Left ventricle myocardium inferior (tissue), 1 donor: ENCODE measurements at places on chromosomes 2 and 18. TPM values are rescaled to one million over a fixed set of nuclear protein-coding genes. Genes with fewer than 3 reads are reported as not detected.

DNA sequence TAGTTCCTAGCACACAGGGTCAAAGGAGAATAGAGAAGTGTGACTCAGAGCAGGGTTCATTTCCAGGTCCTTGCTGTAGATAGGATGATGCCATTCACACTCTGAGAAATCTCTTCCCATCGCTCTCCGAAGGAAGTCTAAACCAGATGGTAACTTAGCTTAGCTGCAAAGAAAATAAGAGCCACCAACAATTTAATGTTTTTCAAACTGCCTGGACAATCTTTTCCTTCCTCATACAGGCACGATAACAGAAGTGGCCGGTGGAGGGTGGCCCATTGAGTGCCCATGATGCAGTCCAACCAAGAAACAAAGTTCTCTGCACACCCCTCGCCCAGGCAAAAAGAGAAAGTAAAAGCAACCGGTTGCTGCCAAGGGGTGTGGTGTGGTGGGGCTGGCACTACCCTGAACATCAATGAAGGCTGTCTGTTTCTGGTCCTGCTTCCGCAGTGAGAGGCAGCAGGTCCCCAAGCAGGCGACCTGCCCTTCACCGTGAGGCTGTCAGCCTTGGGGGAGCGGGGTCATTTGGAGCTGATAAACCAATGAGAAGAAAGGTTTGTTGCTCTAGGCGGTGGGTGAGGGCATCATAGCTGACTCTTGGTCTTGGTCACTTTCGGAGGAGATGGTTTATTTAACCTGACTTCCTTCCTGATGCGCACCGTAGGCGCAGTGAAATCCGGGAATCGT lies 105.6 kb upstream of the CD302 start:
- DNase-seq: no peak

GRCh38 chr2:120245520-120246332 lies 6.9 kb upstream of the RALB start:
- no peak for DNase-seq

GRCh38 chr2:239803102-239803765 lies 221.9 kb downstream of the NDUFA10 start:
- DNase-seq: no peak

DNA sequence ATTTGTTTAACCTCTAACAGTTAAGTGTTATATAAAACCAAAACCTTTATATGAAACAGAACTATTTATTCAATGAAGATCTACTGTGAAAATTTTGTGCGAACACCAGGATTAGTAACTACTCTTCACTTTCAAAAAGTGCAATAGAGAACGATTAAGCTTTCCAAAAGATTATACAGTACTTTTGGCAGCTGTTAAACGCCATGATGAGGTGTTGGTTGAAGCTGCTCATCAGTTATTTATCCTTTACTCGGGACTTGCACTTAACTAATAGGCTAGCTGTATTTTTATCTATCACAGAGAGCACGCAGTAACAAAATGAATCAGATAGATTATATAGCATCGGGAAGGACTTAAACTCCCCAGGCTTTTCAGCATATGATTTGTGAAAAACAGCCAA lies 113.6 kb downstream of the GCA start:
- DNase-seq: no peak

DNA sequence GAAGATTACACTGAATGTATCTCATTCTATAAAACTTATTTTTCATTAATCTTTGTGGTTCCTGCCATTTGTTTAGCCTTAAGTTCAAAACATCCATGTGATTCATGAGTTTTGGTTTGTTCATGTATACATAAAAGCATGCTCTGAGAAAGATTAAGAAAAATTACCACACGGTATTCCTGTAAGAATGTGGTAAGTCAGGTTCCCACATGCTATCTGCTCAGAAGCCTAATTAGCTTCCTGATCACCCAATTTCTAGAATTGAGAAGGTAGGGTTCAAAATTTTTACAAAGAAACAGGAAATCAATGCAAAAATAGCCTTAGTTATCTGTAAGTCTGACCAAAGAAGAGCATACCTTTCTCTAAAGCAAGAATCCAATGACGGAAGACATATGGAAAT lies 241.6 kb upstream of the VRK2 start:
- DNase-seq: no peak

DNA sequence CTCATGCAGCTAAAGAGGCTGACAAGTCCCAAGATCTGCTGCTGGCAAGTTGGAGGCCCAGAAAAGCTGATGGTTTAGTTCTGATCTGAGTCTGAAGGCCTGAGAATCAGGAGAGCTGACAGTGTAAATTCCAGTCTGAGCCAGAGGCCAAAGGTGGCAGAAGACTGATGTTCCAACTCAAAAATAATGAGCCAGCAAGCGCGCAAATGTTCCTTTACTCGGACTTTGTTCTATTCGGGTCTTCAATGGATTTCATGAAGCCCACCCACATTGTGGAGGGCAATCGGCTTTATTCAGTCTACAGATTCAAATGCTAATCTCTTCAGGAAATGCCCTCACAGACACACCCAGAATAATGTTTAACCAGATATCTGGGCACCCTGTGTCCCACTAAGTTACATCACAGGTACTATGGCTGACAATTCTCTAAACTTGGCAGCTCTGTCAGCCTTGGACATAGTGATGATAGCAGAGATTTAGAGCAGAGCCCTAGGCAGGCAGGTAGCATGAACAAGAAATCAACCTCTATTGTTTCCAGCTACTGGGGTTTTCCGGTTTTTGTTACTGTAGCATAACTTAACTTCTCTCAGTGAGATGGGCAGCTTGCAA lies 318.5 kb downstream of the HRH4 start:
- no peak for DNase-seq

DNA sequence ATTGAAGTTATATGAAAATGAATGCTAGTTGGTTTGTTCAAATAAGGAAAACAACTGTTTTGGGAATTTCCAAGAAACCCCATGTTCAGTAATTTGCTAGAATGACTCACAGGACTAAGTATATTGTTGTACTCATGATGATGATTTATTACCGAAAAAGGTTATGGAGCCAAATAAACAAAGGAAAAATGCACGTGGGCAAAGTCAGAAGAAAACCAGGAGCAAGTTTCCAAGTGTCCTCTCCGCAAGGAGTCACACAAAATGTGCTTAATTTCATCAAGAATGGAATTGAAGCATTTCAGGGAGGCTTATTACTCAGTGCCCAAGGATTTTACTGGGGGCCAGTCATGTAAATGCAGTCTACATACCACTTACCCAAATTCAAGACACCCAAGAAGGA lies 1652.4 kb upstream of the TMEFF2 start:
- DNase-seq: no peak

DNA sequence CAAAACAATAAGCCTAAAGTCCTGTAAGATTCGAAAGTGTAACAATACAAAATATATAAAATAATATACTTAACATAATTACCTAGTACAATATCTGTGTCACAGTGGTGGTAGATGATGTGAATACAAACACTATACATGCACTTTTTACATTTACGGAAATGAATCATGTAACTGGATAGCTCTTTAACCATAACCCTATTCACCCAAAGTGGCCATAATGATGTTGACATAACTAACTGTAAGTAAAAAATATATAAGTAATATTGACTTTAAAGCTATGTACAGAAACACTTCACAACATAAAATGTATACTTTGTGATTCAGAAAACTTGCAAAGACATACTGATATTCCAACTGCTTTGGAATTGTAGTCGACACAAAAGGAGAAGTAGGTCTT lies 616.9 kb upstream of the SLC8A1 start:
- DNase-seq: no peak

GRCh38 chr2:60234274-60234986 lies 319.0 kb downstream of the BCL11A start:
- DNase-seq: no peak

DNA sequence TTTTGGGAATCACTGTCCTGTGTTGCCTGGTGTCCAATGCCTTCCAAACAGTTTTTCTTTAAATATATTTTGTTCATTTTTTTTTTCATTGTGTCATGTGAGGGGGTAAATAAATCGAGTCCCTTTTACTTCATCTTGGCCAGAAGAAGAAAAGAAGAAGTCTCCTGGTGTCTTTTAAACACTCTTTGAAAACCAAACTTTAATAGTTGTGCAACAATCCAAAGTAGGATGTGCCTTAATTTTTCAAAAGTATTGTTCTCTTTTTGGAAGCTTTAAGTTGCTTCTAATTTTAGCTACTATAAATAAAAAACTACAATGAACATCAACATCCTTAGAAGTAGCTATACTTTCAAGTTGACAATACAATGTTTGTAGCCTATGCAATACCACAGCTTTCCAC lies 154.9 kb downstream of the ATAD2B start:
- no peak for DNase-seq

GRCh38 chr2:190679391-190679790 lies 30.5 kb downstream of the NAB1 start:
- no peak for DNase-seq

GRCh38 chr2:39550701-39551285 lies 113.7 kb upstream of the MAP4K3 start:
- DNase-seq: no peak

- DNase-seq: no peak
These were observed at the start of gene ARHGEF4 for GRCh38 chr2:130836501-130837174. ARHGEF4 (plus strand) TSS chr2:130836914; CDS start chr2:130836954, 40 bp downstream.

- DNase-seq: no peak
These were observed 692.8 kb downstream of the RNF144A start for GRCh38 chr2:7609974-7610373.

DNA sequence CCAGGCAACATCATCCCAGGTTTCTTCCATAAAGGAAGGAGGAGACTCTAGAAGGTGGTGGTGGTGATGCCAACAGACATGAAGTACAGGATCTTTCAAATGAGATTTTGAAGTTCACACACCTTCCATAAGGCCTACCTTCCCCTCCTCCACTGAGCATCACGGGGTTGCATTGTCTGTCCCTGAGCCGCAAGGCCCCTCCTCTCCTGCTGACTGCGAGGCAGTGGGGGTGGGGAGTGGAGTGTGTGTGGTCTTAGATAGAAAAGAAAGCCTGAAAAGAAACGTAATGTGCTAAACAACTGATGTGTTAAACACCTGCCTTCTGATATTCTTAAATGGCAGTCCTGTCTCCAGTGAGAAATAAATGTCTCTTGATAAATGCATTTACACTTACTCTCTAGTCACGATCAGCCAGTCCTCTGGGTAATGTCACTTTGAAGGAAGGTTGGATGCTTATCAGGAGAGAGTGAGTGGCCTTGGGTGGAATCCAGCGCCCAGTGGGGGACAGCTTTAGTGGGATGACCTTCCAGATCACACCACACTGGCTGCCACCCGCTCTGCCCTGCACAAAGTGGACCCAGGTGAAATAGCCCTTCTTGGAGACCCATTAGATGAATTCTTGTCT lies 5.5 kb upstream of the SCYGR5 start:
- DNase-seq: no peak

- DNase-seq: no peak
These were observed 30.9 kb downstream of the PRPF40A start for GRCh38 chr2:152686321-152686720.

GRCh38 chr2:122078451-122078850 lies 323.0 kb downstream of the TSN start:
- no peak for DNase-seq

- no peak for DNase-seq
These were observed 73.6 kb upstream of the TSPYL6 start for GRCh38 chr2:54329482-54330161.

DNA sequence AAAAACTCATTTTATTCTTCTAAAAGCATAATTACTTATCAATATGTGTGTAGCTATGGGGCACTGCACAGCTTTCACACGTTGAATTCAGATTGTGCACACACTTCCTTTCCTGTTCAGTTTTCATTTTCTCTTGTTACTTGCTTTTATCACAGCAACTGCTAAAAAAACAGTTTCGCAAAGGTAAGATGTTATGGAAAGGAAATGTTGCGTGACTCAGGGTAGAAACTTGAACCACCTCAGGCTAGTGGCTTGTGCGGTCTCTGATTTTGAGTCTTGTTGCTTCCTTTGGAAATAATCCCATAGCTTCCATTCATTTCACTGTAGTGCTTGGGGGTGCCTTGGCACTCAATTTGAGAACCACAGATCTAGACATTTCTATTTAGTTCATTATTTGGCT lies 171.9 kb downstream of the FMNL2 start:
- DNase-seq: no peak

DNA sequence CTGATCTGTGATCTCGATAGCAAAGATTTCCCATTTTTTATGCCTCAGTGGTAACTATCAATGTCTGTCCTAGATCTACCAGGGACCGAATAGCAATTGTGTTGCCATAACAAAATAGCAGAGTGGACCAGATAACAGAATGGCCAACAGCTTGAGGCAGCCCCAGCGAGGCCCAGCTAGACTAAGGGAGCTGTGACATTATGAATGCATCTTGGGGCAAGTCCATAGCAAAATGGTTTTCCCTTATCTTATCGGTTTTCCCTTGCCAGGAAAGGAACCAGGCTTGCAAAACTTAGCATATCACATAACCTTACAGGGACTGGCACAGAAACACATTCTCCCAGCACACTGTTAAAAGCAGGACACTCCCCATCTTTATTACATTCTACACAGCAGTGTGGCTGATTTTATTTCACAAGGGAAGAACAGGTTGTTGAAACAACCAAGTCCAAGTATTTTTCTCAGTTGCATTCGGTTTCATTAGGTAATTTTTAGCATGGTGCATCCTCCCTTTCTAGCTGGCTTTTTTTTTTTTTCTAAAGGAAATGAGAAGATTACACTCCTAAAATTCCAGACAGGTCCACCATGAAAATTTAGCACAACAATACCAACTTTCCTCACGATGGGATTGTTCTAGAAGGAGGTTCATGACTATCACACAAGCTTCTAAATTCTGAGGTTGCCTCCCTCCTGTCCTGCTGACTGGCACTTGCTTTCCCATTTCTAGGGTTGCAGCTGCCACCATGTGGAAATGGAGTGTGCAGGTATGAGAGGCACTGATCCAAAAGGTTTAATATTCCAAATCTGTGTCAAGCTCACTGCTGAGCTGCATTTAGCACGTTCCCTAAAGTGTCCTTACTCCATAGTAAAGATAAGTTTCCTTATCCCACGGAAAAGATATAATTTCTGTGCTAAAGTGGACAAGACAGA lies 97.0 kb upstream of the SLC35G4 start:
- no peak for DNase-seq

DNA sequence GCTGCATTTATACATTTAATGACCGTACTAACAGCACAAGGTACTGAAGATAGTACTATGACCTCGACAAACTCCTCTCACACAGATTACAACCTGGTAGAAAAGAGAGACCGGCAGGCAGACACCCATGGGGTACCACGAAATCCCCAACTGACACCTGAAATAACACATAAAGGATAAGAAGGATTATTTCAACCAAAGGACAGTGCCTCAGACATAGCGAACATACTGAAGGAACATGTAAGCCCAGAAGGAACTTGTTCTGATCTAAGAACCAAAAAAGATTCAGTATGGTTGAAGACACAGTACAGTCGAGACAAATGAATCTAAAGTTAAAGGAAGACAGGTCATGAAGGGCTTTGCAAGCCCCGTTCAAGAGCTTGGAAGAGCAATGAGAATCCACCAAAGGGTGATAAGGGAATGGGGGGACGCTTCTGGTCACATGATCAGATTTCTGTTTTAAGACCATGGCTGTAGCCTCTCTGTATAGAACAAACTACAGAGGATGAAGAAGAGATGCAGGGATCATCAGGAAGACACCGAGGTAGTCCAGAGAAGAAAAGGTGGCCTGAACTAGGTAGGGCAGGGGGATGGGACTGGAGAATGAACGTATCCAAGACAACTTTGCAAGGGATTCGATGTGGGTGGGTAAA lies 902 bp downstream of the MCFD2 start:
- no peak for DNase-seq

SERPINB7 gene
- total RNA-seq: not detected

UBXN2A gene
- total RNA-seq: 18.5 TPM

SERPINB11 gene
- total RNA-seq: not detected

CD226 gene
- total RNA-seq: 0.91 TPM

REG3A gene
- not detected for total RNA-seq

LCT gene
- not detected for total RNA-seq

CLEC4F gene
- total RNA-seq: not detected

IL36B gene
- total RNA-seq: not detected

ERMN gene
- not detected for total RNA-seq

NEURL3 gene
- total RNA-seq: not detected

KCNG3 gene
- total RNA-seq: not detected

CFAP210 gene
- total RNA-seq: not detected
